ENCODE measurements at places on chromosomes 6 and 20.
A peak's percentile ranks its signal among the peaks of the same experiment; 100 is the strongest.

DNA sequence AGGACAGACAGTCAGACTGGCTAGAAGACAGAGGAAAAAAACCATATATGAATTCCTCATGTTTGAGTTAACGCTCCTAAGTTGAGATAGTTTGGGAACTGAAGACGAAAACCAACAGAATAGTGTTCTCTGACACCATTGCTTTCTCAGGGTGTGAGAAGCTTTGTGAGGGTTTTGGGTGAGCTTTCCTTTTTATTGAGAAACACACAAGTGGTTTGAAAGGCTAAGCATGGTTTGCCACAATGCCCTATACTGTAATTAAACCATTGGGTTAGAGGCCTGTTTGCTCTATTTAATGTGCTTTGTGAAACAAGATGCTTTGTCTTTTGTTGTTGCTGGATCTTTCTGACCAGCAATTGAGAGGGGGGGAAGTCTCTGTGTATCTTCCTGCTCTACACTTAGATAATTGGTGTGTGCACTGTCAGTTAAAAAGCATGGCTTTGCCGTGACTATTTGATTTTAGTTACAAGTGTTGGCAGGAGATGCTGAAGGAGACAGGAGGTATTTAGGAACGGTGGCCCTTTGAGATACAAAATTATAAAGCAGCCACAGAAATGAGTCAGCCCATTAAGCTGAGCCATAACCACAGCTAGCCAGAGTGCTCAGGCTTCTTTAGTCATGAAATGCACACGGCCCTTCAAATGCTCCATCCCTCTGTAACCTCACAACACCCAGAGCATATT is 273.0 kb upstream of the PREP start:
- peak; percentile 68 for DNase-seq

DNA sequence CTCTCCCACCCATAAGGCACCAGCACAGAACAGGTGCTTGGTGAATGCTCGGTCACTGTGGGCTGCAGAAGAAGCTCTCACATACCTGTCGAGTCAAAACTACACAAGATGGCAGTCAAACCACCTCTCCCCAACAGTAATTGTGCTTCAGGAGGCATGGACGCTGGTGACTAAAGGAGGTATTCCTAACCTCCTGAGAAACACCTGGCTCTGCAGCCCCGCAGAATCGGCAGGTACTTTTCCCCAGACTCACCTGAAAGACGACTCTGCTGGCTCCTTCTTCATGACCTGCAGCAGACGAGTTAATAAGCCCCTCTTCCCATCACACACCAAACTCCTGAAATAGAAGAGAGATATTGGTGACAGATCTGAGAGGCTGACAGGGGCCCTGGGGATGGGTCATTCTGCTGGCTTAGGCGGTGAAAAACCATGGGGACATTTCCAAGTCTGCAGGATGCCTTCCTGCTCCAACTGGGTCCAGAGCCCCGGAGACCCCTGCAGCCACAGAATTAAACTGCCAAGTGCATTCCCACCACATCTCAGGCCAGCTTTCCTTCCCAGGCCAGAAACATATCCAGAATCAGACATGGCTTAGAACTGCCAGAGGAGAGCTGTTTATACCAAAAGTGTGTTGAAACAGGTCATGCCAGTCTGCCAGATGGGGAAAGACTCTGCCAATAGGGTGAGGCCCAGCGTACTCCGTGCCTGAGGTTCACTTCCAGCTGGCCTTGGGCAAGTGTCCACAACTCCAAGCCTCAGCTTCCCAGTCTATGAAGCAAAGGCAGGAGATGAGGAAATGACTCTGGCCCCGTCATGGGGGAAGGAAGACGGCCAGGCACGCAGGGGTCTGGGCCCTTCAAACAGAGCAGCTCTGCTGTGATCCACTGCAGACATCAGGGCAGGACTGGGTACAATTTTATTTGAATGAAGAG is 53.0 kb downstream of the MYH7B start:
- no peak for DNase-seq

GRCh38 chr20:49983123-49983847 is 505 bp downstream of the SNAI1 start:
- no peak for DNase-seq

DNA sequence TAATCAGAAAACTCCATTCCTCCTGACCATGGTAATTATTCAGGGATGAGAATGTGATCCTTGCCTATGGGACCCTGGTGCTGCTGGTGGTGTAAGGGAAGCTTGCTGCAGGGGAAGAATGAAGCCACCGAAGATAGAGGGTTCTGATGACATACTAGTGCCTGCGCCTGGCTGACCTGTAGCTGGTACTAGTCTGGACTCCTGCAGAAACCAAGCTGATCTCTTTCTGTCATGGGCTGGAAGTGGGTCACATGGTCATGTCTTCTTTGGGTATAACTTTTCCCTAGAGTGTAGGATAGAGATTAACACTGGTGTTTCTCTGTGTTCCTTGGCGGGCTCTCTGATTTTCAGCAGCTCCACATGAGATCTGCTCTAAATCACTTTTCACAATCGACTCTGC is 8.6 kb upstream of the SLC4A11 start:
- peak; percentile 24 for DNase-seq

DNA sequence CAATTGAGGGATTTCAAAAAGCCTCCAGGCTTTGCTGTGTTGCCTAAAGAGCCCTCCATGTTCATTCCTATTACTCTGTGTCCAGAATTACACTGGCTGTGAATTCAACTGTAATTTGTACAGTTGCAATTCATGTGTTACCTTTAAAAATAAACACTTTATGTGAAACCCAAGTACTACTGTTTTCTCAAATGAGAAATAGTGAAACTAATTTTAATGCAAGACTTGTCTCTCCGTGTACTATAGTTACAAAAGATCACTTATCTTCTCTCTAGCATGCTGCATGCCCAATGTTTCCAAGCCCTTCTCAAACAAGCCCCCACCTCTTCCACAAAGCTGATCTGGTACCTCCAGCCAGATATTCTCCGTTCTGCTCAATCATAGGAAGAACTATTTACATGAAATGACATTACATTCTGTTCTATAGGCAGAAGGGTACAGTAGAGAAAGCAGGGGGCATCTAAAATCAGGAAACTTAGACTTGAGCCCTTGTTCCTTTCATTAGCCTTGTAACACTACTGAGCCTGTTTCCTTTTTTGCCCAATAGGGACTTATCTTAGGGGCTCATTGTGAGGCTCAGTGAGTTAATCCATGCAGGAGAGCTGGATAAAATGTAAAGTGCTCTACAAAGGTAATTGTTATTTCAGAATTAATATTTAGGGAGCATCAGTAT is 12.3 kb upstream of the COL9A1 start:
- no peak for DNase-seq

DNA sequence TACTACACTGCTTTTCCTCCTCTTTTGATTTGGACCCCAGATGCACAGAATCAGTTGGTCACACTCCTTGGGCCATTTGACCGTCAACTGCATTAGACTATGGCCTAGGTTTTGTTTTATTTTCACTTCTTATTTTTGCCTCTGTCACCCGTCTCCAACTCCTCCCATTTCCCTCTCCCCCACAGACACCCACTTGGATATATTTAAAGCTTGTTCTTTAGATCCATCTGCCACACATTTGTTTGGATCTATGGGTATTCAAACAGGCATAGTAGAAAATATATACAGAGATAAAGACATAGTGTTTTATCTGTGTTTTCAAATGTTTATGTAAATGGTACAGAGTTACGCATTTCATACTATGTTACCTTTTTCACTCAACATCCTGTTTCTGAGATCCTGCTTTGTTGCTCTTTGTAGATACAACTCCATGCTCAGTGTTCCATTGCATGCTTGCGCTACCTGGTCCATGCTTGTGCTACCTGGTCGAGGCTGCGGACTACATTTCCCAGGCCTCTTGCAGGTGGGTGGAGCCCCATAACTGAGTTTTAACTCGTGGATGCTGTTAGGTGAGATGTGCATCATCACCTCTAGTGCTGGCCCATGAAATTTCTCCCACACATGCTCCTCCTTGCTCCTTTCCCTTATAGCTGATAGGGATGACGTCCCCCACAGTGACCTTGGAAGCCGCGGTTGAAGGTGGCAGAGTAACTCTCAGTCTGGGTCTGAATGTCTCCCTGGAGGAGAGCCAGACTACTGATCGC is 11.5 kb upstream of the PREX1 start:
- no peak for DNase-seq

DNA sequence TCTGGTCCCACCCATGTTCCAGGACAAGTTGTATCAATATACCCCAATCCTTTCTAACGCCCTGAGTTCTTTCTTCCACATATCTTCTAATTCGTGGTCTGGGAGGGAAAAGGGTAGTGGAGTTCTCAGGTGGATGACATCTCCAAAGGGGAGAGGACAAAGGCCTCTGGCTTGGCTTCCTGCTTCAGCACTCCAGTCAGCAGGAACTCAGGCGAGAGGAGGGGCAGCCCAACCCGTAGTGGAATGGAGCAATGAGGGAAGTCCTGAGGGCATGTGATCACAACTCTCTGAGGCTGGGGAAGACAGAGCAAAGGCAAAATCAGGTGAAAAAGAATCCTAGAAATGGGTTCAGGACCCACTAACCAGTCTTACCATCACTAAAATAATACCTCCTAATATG is 9.6 kb upstream of the NRM start:
- no peak for DNase-seq

- peak; percentile 6 for DNase-seq
These were observed 109.1 kb downstream of the C6orf58 start for GRCh38 chr6:127686084-127686483.

Data from choroid plexus epithelial cell (primary cell).